Sigmoid colon (tissue), 7 donors: ENCODE measurements at places on chromosomes 5 and 9. TPM values are rescaled to one million over a fixed set of nuclear protein-coding genes. Genes with fewer than 3 reads are reported as not detected.

DNA sequence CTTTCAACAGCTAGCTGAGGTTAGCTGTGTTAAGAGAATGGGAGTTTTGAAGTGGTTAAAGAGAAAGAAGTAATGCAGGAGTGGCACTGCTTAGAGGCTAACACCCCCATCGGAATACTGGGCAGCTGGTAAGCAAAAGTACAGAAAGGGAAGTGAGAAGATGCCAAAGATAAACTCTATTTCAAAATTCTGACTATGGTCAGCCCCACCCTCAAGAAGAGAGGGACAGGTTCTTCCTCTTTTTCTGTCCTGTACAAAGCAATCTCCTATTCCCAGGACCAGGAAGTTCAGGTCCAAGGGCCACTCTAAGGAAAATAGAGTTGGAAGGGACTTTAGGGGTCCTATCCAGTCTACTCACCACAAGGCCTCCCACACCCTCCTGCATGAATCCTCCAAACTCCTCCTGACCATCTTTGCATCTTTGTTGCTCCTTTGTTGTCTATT, 45.9 kb upstream of the JAK2 start:
- DNase-seq: no peak

IL9 gene
- not detected for total RNA-seq

DNA sequence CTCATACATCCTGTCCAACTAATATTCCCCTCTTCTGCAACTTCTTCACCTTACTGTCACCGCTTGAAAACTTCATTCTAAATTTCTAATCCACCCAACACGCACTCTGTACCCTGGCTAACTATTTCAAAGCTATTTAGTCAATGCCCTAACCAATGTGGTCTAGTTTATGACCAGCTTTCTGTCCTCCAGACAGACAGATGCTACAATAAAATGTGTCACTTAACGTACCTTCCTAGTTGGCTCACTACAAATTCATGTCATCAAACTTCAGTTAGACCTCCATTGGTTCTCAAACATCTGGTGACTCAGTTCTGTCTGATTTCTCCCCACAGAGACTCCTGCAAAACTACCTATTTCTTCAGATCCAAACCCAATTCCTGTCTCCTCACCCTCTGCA, 57.7 kb downstream of the FAM13B start:
- no peak for DNase-seq

DNA sequence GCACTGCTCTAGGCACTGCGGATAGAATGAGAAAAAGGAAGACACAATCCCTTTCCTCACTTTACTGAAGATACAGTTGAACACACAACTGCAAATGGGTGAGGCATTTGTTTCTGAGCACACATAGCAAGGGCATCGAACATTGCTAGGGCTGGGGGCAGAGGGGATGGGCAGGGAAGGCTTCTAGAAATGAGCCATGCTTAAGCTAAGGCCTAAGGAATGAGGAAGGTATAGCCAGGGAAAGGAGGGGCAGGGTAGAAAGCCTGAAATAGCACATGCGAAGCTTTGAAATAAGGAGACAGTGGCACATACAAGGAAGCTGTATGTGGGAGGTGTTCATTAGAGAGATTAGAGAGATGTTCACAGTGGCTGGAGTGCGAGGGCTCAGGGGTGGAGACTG, 92.7 kb downstream of the KIF4B start:
- no peak for DNase-seq

- DNase-seq: no peak
Measured at GRCh38 chr9:21228122-21228521, at the start of gene IFNA17. Gene IFNA17 (minus strand): TSS chr9:21228222. CDS start chr9:21228173, 49 bp downstream.

- DNase-seq: no peak
Measured at GRCh38 chr9:81705578-81705977, 16.2 kb upstream of the TLE1 start.

IFNA13 gene
- not detected for total RNA-seq

GRCh38 chr9:96398582-96399324, 15.2 kb upstream of the SLC35D2 start:
- DNase-seq: no peak

PAX5 gene
- not detected for total RNA-seq

GRCh38 chr9:16640649-16641048, 229.8 kb downstream of the BNC2 start:
- DNase-seq: no peak

DNA sequence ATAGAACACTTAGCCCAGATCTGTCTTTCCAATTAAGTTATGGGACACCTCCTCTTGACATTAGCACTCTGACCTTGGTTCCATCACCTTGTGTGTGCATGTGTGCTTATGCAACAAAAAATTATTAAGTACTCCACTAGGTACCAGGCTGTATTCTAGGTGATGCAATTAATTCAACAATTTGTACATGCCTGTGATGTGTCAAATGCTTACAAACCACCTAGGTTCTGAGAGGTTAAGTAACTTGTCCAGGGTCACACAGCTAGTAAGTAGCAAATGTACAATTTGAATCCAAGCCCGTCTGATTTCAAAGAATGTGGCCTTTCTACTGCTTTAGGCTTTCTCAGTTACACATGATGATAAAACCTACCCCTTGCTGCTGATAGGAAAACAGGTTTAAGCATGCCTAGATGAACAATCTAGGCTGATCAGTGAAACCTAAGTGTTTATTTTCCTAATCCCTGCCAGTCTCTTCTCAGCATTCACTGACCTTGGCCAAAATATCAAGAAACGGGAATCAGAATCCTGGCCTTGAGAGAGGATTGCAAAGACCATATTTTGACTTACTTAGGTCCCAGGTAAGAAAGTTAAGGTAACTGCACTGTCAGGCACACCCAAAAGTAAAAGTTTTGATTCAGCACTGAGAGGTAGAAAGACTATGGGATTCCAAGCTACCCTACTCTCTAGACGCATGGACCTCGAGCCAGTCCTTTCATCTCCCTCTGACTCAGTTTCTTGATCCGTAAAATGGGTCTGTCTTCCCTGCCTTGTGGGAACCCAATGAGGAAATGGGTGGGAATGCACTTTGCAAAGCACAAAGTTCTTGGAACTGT, 1.0 kb downstream of the TBC1D2 start:
- DNase-seq: no peak

GRCh38 chr9:70798018-70798417, 323.4 kb downstream of the TRPM3 start:
- no peak for DNase-seq

DNA sequence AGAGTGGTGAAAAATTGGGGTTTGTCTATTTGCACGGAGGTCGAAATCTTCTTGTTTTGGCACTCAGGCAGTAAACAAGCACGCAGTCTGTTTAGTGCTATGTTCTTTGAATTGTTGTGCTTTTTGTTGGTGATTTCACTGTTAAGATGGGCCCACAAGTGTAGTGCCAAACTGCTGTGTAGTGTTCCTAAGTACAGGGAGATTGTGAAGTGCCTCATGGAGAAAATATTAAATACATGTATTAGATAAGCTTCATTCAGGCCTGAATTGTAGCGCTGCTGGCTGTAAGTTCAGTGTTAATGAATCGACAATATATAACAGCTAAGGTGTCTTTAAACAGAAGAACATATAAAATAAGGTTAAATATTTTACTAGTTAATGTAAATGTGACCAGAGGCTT, 17.3 kb downstream of the SREK1 start:
- no peak for DNase-seq

OSTF1 gene
- total RNA-seq: 20.7 TPM

DNA sequence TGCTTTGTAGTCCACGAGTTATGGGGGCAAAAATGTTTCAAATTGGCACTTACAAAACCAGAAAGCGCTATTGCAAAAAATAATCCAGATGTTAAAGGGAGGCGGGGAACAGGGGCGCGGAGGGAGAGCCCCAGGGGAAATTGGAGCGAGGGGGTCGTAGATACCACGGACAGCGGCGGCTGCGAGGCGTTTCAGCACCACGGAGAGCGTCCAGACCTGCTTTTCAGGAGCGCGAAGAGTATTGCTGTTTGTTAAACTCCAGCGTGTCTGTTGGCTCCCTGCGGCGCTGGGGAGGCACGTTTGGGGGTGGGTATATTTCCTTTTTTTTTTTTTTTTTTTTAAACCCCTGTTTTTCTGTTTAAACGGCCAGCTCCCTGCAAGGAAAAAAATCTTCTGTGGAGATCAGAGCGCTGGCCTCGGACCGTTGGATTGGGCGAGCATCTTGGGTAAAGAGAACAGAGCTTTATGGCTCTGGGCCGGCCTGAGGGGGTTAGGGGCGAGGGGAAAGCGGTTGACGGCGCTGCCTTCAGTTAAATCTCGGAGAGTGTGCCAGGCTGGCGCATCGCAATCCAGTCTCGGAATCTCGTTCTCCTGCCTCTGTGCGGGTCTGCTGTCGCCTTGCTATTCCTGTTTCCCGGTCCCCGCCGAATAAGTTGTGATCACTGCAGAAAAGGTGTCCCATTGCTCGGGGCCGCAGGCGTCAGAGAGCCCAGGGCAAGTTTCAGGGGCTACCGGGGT, at the start of gene GLRA1:
Gene GLRA1 (minus strand): TSS at position 288 of the 738 bp plus-strand sequence. CDS start 302 bp downstream, outside the sequence.
- DNase-seq: no peak

DNA sequence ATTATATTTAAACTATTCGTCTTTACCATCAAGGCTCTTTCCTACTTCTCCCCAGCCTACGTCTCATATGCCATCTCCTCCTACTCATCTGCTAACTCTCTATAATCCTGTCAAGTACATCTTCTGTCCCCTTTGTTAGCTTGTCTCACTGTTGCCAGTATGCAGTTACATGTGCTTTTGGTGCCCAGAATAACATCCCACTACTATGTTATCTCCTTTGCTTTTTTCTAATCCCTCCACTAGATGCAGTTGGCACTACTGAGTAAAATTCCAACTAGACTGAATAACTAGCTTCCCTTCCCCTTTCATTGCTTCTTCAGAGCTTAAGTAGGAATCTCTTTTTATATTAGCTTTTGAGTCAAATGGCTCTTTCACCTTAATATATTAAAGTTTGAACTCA, 3.0 kb upstream of the ARRDC3 start:
- no peak for DNase-seq

DNA sequence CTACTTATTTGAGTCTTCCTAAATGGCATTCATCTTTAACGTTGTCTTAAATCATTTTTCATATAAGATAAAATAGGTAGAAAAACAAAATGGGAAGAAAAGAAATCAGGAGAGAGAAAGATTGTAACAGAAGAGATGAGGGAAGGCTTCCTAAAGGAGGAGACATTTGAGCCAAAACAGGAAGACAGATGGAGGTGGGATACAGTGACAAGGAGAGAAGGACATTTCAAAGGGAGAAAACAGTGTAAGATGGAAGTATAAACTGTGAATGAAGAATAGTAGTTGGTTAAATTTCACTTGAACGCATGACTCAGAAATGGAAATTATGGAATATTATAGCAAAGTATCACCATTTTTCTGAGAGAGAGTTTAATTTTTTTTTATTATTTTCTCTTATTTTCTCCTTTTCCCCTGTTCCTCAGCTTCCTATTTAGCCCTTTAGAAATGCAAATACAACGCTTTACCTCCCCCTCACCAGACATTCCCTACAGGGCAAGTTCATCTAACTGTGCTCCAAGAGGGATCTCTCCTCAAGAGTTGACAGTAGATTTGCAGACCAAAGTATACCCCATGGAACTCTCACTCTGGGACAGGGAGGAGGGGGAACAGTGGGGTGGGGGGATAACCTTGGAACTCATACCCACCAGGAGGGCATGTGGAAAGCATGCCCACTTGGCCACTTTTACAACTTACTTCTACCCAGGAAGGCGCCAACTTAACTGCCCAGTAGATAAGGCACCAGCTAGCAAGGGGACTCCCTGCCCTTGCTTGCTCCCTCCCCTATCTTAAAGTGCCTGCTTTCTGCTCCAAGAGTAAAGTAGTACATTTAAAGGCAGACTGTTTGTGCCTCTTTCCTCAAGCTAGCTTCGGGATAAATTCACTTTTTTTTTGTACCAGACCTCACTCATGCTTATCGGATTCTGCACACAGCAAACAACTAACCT, 304.7 kb upstream of the POU5F2 start:
- no peak for DNase-seq

CFAP157 gene
- total RNA-seq: not detected

LHX2 gene
- total RNA-seq: not detected

PCDHB14 gene
- total RNA-seq: 10.5 TPM

DNA sequence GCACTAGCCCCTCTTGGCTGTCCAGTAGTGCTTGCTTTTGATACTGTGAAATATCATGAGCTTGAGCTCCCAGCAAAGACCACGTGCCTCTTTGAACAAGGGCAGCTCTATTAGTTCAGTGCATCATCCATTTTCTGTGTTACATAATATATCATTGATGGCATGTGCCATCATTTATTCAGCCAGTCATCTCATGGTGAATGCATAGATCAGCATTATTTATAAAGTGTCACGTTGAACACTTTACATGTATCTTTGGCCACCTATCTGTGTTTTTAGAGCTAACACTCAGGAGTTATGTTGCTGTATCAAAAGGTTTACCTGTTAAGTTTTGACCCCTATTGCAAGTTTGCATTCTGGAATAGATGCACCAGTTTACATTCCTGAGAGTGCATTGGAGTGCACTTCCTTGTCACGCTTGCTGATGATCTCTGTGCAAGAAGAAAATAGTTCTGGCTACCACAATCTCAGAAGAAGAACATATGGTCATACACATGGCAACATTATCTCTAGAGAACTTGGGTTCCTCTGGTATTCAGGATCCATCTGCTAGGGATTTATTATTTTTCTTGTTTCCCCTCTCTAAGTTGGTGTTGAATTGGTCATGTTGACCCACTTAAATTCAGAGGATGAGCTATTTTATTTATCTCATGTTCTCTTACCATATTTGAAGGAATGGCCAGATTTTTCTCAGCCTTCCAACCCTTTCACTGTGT, 120.9 kb downstream of the SH3GL2 start:
- no peak for DNase-seq

DNA sequence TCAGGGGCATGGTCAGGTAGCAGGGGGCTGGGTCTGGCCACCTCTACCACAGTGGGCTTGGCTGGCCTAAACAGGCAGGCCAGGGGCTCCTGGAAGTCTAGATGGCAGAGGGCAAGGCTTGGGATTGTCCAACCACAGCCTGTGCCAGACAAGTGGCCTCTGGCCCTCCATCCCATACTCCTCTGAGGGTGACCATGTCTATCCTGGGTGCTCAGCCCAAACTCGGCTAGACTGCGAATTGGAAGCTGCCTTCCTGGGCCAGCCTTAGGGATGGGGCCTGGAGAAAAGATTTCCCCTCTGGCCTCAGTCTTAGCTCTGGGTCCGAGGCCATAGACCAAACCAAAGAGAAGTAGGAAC, 110.5 kb downstream of the PHF2 start:
- no peak for DNase-seq

DNA sequence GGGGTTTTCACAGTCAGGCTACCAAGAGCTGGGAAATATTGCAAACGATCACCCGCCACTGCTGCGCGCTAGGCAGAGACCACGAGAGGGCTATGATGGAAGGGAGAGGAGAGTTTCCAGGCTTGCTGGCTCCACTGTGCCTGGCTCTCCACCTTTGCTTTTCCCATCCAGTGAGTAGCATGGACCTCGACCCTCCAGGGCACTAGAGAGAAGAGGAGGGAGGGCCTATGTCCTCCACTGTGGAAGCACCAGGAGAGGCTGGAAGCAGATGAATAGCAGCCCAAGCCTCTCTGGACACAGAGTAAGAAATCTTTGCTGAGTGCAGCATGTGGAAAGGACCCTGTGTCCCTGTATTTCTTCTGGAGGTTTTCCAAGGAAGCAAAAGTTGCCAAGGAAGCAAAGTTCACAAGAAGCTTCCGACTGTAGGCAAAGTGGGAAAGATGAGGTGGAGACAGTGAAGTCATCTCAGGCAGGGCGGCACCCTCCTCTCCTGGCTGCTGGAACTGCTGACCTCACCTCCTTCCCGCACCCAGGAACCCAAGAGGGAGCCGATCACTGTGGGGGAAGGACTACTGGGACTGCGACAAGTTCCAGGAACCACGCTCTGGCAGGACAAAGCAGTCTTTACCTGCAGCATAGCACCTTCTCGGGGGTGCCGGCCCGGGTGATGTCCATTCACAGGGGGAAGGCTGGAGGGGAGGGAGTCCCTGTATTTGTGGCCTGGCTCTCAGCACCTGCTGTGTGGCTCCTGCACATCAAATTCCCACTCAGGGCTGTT, 79.6 kb downstream of the CSNK1A1 start:
- DNase-seq: no peak
